Temporal lobe (tissue), 4 donors: ENCODE measurements at places on chromosomes 2 and 18. TPM values are rescaled to one million over a fixed set of nuclear protein-coding genes. Genes with fewer than 3 reads are reported as not detected.

The COLEC12 gene
- 13.8 TPM for total RNA-seq

The ABCG8 gene
- 0.74 TPM for total RNA-seq

The PUM2 gene
- 143 TPM for total RNA-seq

The B3GNT7 gene
- total RNA-seq: 0.98 TPM

The ICA1L gene
- total RNA-seq: 99.8 TPM

The TFPI gene
- 19.7 TPM for total RNA-seq

The RFTN2 gene
- 18.7 TPM for total RNA-seq

The LAMA3 gene
- 2.5 TPM for total RNA-seq

The CD8A gene
- total RNA-seq: 2.0 TPM

The SAG gene
- not detected for total RNA-seq
